IMR-90 (cell line): ENCODE measurements at places on chromosomes 11 and 22. TPM values are rescaled to one million over a fixed set of nuclear protein-coding genes. Genes with fewer than 3 reads are reported as not detected.
A peak's percentile ranks its signal among the peaks of the same experiment; 100 is the strongest.

GRIA4 gene
- 0.14 and 1.0 TPM in 2 replicates for polyA plus RNA-seq

MPPED1 gene
- not detected in 2 replicates for polyA plus RNA-seq

GRCh38 chr22:40058265-40058664 lies 63.5 kb downstream of the FAM83F start:
- DNase-seq, result no peak

DGCR6 gene
- 0.58 and 1.9 TPM in 2 replicates for polyA plus RNA-seq

DNA sequence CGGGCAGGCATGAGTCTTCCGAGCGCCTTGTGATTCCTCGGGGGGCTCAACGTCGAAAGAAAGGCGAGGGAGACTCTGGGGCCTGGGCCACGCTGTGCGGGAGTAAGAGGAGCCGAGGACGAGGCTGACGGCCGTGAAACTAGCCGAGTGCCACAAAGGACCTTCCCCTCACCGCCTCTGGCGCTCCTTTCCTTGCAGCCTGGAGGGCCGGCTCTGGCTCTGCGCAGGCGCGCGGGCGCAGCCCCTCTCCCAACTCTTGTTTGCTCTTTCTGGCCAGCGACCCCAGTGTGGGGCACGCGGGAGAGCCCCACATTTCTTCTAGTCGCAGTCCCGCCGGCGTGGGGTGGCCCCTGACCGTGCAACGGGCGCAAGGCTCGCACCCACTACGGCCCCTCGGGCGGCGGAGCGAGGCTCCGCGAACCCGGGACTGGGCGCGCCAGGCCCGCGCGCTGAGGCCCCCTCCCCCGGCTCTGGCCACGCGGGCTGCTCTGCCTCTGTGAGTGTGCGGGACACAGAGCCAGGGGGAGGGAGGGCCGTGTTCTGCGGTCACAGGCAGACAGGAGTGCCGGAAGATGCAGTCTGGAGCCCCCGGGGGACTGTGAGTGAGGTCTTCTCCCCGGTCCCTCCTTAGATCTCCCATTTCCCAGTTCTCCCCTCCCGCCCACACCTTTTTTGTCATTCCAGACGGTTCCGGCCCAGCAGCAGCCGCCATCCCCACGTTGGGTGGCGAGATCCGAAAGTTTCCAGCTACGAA lies 1.0 kb upstream of the TOB2 start:
- peak; percentile 50 for DNase-seq

- no peak for DNase-seq
Measured at GRCh38 chr11:2389377-2390026, 11.0 kb upstream of the TSSC4 start.

GLYATL1 gene
- 0.40 and 0.58 TPM in 2 replicates for polyA plus RNA-seq

DNA sequence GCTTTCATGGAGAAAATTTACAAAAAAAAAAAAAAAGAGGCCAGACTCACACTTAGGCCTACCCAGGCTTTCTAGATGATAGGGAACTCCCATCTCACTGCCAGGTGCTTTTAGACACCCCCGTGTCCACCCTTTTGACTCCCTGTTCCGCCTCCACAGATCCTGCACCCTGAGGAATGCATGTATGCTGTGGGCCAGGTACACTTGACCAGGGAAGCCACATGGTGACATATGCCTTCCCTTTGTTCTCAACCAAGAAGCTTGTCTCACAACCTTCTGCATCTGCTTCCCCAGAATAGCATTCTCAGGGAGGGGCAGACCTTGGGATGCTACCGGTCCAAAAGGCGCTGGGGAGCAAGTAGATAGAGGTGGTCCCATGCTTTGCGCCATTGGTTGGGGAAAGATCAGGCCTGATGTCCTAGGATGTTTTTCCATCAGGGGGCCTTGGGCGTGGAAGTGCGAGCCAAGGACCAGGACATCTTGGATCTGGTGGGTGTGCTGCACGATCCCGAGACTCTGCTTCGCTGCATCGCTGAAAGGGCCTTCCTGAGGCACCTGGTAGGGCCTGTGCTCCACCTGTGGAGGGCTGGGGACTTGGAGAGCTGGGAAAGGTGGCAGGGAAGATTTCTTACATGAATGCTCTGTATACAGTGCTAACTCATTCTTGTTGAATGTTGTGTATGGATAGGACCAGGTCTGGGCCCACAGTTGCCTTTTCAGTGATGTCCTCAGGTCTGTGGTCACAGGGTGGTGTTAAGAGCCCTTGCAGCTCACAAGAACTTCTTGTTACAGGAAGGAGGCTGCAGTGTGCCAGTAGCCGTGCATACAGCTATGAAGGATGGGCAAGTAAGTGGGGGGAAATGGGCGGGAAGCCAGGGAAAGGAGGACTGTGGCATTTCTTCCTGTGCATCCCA lies 7.5 kb downstream of the HMBS start:
- no peak for DNase-seq

- DNase-seq, result peak; percentile 65
Measured at GRCh38 chr11:11416917-11417316, 63.9 kb upstream of the CSNK2A3 start.

GRCh38 chr11:73147771-73148681 lies 5.9 kb upstream of the FCHSD2 start:
- DNase-seq, result no peak

DNA sequence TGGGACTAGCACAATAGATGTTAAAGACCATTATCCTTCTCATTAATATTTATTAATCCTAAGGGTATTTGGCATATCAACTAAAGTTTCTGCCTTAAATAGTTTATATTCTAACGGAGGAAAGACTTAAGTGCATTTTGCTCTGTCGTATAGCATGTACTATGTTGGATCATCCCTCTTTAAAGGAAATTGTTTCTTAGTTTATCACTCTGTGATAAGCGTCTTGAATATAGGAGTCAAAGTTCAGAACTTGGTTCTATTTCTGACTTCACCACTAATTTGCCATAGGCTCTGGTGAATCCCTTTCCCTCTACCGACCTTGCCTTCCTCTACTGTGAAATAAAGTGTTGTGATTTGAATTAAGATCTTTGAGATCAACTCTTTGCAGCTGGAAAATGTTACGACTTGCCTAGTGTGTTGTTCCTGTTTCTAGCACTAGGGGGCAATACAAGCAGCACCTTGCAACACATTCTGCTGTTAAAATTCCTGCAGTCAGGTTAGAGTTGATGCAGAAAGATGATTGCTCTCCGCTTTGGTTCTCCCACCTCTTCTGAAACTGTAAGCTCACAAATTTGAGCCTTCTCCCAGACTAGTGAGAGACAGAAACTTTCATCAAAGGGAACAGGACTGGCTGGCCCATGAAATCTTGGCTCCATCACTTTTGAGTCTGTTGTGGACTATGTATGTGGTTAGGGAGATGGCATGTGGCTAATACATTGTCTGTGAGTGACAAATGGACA lies 27.8 kb upstream of the ZNRF3 start:
- DNase-seq, result peak; percentile 78

GRCh38 chr11:116537709-116538108 lies 235.1 kb downstream of the BUD13 start:
- DNase-seq, result no peak

FAM227A gene
- polyA plus RNA-seq, result 1.1 and 1.4 TPM in 2 replicates

GALNT18 gene
- 9.2 and 9.5 TPM in 2 replicates for polyA plus RNA-seq

DNA sequence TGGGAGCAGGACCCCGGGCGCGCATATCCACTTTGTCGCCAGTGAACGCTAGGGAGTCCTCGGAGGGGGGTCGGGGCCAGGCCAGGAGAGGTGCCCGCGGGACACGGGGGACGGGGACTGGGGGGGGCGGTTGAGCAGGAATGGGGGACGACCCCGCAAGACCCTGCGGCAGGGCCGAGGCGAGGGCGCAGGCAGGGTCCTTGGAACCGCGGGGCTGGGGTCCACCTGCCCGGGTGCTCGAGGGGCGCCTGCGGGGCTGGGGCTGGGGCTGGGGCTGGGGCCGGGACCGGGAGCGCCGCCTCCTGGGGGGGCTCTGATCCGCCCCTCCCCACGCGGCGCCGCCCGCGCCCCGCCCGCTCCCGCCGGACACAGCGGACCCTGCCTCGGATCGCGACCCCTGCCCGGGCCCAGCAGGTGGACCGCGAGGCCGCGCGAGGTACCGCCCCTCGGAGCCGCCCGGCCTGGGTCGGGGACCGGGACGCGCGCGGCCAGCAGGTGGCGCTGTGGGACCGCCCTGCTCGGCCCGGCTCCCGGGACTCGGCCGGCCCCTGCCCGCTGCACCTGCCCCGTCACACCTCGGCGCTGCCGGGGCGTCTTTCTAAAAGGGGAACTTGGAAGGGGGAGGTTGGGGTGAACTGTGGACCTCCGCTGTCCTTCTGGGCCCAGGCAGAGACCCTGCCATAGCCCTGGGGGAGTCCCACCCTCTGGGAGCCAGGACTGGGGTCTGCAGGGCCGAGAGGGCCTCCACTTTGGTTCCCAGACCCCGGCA lies 11.0 kb downstream of the CRELD2 start:
- no peak for DNase-seq

- DNase-seq, result no peak
Measured at GRCh38 chr11:70729949-70730348, 331.6 kb downstream of the CTTN start.

- DNase-seq, result peak; percentile 17
Measured at GRCh38 chr11:86874304-86875056, 74.1 kb downstream of the PRSS23 start.

HOATZ gene
- not detected in 2 replicates for polyA plus RNA-seq

DNA sequence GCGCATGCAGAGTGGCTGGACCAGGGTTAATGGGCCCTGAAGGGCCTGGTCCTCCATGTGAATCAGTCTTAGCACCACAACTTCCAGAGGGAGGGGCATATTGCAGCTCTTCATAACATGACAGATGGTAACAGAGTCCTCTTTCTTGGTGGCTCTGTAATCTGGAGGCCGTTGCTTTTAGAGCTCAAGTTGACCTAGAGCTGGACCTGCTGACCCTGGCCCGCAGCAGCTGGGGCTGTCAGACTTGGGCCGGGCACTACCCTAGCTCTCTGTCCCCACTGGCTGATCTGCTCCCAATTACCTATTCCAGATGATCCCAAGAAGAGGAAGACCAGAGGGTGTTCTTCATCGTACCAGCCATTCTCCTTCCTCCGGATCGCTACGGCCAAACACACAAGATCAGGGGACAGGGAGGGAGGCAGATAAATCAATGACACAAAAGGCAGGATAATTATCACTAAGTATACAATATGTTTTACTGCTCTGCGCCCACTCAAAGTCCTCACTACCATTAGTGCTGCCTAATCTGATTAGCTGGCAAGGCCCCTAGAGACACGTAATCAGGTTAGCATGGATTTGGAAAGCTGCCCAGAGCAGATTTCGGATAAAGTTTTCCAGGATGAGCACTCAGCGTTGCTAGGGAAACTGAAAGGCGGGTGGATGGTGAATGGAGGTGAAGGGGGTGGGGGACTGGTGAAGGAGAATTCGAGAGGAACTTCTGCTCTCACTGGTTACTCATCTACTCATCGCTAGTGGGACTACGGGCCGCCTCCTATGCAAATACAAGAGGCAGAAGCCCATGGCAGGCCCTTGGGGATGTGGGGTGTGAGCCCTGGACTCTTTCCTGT lies 64.5 kb upstream of the PHOX2A start:
- DNase-seq, result peak; percentile 98

SYT12 gene
- 0.65 and 0.74 TPM in 2 replicates for polyA plus RNA-seq

DNA sequence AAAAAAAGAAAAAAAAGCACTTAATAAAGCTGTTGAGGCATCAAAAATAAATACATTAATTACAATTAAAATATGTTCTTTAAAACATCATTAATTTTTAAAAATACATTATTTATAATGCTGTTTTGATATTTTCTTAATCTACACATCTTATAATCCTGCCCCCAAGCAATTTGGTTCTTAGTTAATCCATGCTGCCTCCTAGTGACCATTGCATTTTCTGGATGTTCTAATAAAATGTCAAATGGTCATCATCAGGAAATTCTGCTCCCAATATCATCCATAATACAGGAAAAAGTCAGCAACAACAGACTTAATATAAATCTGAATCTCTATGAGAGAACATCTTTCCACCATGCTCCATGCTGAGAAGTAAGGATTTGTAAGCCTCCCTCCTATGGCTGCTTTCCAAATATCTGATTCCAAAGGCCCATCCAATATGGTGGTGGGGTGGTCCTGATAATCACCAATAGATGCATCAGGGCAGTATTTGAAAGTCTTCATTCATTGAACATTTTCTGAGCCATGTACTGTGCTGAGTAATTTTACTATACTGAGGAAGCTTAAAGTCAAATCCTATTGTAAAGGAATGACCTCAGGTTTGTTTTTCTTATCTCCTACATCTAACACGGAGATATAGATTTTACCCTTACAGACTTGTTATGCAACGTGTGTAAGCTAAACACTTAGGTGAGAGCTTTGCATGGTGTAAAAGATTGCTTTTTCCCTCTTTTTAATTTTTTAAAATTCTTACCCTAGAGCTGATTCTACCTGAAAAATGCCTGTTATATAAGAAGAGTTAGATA lies 124.7 kb upstream of the BMAL1 start:
- peak; percentile 42 for DNase-seq

NCAM1 gene
- polyA plus RNA-seq, result 0.09 TPM in 1 of 2 replicates, not detected in the other

DNA sequence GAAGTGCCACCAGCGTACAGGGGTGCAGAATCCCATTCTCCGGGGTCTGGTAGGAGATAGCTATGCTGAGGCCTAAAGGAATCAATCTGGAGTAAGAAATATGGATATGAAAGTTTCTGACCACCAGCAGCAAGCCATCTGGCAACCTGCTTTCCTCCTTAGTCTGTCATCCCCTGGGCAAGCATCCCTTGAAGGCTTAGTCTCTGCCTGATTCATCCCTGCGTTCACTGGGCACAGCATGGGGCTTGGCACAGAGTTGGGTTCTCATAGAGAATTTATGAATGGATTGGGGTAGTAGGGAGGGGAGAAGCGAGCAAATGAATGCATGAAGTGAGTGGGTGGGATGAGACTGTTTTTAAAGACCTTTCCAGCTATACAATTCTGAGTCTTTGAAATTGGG lies 85.8 kb upstream of the NARS2 start:
- no peak for DNase-seq

GRCh38 chr11:1928891-1929541 lies 9.5 kb downstream of the TNNT3 start:
- DNase-seq, result no peak

DNA sequence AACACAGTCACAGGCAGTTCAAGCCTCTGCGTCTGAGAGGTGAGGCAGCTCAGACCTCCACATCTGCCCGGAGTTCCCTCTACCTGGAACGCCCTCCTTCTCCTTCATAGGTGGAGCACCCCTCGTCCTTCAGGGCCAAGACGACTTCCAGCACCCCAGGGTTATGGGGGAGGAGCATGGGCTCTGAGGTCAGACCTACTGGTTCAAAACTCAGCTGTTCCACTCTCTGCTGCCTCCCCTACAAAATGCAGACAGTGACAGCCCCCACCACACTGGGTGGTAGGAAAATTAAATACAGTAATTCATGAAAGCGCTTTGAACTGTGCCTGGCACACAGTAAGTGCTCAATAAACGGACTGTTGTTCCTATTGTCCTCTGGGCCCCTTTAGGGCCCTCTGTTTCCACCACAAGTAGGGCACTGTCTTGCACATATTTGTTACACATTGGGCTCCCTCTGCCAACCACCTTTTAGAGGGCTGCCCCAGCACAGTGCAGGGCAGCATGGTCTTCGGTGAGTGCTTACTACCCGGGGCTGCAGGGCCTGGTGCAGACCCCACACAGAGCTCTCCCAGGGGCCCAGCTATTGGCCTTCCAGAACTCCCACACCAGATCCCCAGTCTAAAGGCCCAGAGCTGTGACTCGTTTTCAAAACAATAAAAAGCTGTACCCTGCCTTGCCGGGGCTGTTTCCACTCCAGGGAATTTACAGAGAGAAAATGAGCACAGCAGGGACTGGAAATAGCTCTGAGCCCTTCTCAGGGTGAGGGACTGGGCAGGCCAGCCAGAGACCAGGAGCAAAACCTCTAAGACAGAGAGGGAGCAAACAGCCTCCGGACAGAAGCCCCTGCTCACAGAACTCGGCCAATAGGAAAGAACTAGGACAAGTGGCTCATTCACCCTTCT lies 2.5 kb downstream of the TMEM184B start:
- DNase-seq, result peak; percentile 14
